Mesenteric fat pad (tissue), 1 donor: ENCODE measurements at places on chromosomes 13 and 19. TPM values are rescaled to one million over a fixed set of nuclear protein-coding genes. Genes with fewer than 3 reads are reported as not detected.

GRCh38 chr13:71712988-71713653, 153.9 kb downstream of the DACH1 start:
- no peak for DNase-seq

DNA sequence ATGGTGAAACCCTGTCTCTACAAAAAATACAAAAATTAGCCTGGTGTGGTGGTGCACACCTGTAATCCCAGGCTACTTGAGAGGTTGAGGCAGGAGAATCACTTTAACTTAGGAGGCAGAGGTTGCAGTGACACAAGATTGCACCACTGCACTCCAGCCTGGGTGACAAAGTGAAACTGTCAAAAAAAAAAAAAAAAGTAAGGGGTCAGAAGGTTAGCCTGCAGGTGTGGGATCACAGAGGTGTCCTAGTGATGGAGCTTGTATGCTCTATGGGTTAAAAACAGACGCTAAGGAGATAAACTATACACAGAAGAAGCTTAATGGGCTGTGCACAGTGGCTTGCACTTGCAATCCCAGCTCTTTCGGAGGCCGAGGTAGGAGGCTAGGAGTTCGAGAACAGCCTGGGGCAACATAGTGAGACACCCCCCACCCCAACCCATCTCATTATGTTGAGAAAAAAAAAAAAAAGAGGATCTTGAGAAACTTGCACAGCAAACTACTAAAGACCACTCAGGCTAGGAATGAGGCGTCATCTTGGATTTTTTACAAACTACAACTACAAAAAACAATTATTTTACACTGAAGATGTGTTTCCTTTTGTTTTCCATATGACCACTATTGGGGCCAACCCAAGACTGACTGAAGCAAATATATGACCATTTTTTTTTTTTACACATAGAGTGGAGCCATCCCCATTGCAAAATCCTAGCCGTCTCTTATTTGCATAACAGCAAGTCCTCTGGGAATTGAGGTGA, 7.9 kb downstream of the FOSB start:
- no peak for DNase-seq

DNA sequence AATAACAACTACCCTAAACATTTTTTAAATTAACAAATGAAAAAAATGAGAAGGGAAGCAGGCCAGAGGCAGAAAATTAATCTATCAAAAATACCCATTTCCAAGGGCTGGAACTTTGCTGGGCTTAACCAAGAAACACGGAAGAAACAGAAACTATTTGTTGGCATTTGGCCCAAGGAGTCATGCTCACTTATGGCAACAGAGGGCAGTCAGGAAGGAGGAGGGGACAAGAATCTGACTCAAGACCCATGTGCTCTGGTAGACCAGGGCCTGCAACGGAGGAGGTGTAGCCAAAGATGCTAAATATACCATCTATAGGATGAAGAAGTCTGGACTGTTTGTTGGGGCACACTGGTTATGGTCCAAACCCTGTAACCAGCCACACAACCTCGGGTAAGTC, 496.7 kb downstream of the COG6 start:
- DNase-seq, result no peak

DNA sequence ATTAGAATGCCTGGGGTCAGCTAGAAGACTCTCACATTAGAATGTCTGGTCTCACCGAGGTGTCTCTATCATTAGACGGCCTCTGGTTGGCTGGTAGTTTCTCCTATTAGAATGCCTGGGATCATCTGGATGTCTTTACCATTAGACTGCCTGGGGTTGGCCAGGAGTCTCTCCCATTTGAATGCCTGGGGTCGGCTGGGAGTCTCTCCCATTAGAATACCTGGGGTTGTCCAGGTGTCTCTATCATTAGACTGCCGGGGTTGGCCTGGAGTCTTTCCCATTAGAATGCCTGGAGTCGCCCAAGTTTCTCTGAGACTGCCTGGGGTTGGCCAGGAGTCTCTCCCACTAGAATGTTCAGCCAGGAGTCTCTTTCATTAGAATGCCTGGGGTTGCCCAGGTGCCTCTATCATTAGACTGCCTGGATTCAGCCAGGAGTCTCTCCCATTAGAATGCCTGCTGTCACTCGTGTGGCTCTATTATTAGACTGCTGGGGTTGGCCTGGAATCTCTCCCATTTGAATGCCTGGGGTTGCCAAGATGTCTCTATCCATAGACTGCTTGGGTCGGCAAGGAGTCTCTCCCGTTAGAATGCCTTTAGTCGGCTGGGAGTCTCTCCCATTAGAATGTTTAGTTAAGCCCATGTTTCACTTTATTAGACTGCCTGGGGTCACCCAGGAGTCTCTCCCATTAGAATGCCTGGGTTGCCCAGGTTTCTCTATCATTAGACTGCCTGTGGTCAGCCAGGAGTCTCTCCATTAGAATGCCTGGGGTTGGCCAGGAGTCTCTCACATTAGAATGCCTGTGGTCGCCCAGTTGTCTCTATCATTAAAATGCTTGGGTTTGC, 1467.8 kb downstream of the UQCRFS1 start:
- DNase-seq, result peak; percentile 51

GRCh38 chr13:105334211-105334610, 1201.3 kb downstream of the EFNB2 start:
- no peak for DNase-seq

- no peak for DNase-seq
Observed at GRCh38 chr19:2800506-2800905, 15.2 kb downstream of the THOP1 start.

DNA sequence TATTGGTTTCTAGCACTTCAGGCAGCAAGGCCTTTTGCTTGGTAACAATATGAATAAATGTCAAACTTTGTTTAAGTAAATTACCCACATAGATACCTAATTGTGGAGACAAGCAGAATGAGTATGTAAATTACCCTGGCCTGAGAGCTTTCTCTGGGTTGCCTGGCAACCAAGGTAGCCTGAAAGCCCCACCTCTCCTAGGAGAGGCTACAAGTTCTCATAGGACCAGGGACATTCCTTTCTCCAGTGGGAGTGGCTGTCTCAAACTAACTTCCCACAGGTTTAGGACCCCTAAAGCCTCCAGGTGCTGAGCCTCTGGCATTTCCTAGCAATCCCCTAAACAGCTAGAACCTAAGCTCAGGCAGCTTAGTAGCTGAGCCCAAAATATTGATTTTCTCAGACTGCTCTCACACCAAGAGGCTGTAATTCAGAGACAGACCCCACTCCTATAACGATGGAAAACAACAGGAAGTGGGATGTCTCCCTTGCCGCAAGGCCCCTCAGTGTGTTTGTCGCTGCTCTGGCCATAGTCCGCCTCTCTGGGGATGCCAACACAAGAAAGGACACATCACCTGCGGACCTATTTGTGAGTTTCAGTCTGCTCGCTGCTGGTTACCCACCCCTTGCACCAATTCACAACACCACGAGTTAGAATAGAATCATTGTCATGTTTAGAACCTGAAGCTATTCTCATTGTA, 207.3 kb downstream of the DLEU7 start:
- DNase-seq, result no peak

DNA sequence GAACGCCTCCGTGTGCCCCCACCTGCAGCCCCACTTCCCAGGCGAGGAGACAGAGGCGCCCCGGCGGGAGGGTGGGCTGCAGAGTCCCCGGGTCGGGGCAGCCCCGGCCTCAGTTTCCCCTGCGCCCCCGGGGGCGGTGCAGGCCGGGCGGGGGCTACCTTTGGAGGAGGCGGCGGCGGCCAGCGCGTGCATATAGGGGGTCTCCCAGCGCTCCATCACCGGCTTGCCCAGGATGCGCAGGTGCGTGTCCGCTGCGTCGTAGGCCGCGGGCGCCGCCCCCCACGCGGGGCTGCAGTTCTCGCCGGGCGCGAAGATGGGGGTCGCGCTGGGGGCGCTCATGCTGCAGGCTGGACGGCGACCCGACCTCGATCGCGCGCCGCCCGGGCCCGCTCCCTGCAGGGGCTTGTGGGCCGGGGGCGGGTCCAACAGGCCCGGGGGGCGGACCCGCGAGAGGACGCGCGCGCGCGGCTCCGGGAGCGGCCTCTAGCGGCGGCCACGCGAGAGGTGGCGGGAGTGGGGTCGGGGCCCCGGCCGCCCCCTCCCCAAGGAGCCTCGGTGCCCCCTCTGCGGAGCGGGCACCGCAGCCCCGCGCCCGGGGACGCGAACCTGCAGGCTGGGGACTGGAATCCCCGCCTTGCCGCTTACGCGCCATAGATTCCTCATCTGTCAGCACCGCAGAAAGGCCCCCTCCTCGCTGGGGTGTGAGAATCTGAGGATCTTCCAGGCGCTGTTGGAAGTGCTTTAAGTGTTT, at the start of gene GAMT:
TSS of gene GAMT (minus strand) at position 405 of the 751 bp plus-strand sequence. CDS start at position 339, 66 bp downstream.
- no peak for DNase-seq

DNA sequence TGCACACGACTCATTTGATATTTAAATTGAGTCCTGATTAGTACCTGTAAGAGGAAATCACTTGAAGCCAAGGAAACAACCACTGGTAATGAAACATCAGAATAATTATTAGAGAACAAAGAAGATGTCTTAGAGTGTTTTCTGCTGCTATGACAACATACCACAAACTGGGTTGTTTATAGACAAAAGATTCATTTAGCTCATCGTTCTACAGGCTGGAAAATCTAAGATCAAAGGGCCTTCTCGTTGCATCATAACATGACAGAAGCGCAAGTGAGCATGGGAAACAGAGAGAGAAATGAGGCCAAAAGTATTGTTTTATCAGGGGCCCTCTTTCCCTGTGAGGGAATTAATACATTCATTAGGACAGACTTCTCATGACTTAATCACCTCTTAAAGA, 1024.0 kb upstream of the PCDH9 start:
- no peak for DNase-seq

DNA sequence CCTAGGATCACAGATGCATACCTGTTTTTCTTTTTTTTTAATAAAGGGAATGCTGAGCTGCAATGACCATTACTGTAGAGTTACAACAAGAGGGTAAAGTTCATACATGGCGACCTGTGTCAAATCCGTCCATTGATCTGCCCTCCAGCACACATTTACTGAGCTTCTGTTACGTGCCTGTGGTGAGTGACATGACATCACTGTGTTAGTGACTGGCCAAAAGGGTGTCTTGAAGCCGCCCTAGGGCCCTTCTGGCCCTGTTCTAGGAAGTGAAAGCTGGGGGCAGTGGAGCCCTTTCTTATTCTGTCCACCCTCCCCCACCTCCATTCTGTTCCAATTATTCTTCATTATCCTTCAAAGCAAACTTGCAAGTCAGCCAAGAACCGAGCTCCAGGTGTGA, 66.3 kb downstream of the ZIC5 start:
- DNase-seq, result no peak

The IGFL2 gene
- total RNA-seq, result not detected

The HNRNPUL1 gene
- total RNA-seq, result 143 TPM
